ENCODE measurements at places on chromosomes 12 and 14.

GRCh38 chr14:29242755-29243754 lies 476.5 kb downstream of the FOXG1 start:
- no peak overlapping the region for H3K27ac ChIP-seq
- H3K36me3 ChIP-seq, result no peaks in the 10 kb centered on the region
- no peak for DNase-seq
- no peaks in the 10 kb centered on the region for H3K4me1 ChIP-seq

DNA sequence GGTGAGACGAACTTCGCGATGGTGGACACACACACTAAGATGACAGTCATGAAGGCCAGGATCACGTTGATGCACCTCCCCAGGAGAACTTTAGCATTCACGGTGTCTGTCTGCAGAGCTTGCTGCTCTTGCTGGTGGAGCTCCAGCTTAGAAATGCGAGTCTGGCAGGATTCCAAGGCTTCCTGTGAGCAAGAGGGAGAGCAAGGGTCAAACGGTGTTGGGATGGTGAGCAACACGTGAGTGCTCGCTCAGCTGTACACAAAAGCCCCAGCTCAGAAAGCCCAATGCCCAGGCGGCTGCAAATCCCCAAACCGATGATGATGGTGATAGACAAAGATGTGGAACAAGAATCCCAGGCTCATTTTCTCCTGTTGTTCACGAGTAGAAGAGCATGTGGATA lies 78.8 kb downstream of the TMCC3 start:
- H3K27ac ChIP-seq, result no peak overlapping the region
- H3K27me3 ChIP-seq, result no peaks in the 10 kb centered on the region
- no peak overlapping the region for H3K4me3 ChIP-seq
- H3K4me1 ChIP-seq, result no peaks in the 10 kb centered on the region

- H3K36me3 ChIP-seq, result no peaks in the 10 kb centered on the region
- H3K4me1 ChIP-seq, result no peaks in the 10 kb centered on the region
- H3K27me3 ChIP-seq, result no peaks in the 10 kb centered on the region
- no peak overlapping the region for H3K27ac ChIP-seq
- H3K4me3 ChIP-seq, result no peak overlapping the region
Observed at GRCh38 chr12:92703786-92704185, 997 bp downstream of the PLEKHG7 start.

DNA sequence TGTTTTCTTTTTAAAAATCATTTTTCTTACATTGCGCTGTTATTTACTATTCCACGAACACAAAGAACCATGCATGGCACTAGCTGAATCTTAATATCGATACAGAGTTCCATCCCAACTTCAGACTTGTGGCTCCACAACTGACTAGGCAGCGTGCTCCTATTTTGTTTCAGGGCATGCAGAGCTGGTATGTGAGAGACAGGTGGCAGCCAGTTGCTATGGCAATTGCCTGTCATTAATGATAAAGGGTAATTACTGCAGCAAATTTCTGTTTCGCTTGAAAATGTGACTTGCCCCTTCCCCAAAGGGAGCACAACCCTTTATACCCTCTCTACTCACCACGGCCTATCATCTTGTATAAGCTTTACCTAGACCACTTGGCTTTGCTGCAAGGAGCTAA lies 113.1 kb upstream of the G2E3 start:
- no peak overlapping the region for H3K4me3 ChIP-seq
- no peaks in the 10 kb centered on the region for H3K4me1 ChIP-seq
- peaks cover 4% of the 10 kb centered on the region for H3K27me3 ChIP-seq
- no peaks in the 10 kb centered on the region for H3K36me3 ChIP-seq

DNA sequence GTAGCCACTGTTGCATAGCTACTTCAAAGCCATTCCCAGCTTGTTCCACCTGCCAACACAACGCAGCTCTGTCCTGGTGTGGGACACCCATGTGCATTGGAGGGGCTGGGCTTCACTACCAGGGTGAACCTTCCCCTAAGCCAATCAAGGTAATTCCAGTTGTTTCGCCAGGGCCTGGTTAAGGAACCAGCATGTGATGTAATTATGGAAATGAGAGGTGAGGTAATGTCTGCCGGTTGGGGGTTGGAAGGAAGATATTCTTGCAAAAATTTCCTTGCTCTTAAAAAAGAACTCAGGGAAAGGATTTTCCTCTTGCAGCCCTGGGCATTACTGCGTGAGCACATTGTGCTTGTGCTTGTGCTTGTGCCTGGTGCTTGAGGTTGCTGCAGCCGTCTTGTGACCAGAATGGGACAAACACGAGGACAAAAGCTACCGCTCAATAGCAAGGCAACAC lies 14.9 kb downstream of the TUBA1C start:
- H3K27ac ChIP-seq, result no peak overlapping the region
- H3K36me3 ChIP-seq, result peaks cover 3% of the 10 kb centered on the region
- no peak overlapping the region for H3K4me3 ChIP-seq
- no peak for DNase-seq

GRCh38 chr12:105832806-105833205 lies 305.9 kb downstream of the NUAK1 start:
- no peak overlapping the region for H3K27ac ChIP-seq
- no peaks in the 10 kb centered on the region for H3K36me3 ChIP-seq
- DNase-seq, result no peak
- H3K4me3 ChIP-seq, result no peak overlapping the region
- H3K4me1 ChIP-seq, result no peaks in the 10 kb centered on the region

DNA sequence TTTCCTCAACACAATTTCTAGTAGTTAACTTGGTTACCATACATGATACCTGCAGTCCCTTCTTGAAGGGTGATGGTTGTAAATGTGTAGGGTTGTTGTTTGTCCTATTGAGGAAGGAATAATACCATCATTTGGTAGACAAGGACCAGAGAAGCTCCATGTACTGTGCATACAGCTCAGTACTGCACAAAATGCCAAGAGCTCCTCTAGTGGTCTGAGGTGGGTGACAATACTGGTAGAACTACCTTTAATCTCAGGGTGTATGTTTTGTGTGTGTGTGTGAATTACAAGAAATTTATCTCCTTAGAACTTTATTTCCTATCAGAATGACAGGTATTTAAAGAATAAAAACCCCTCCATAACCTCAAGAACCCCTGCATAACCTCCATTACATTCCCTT lies 575.3 kb downstream of the TMTC2 start:
- no peaks in the 10 kb centered on the region for H3K4me1 ChIP-seq
- no peaks in the 10 kb centered on the region for H3K36me3 ChIP-seq
- H3K27me3 ChIP-seq, result no peaks in the 10 kb centered on the region
- H3K27ac ChIP-seq, result no peak overlapping the region
- H3K4me3 ChIP-seq, result no peak overlapping the region
- no peak for DNase-seq

- DNase-seq, result no peak
- H3K36me3 ChIP-seq, result no peaks in the 10 kb centered on the region
- H3K27me3 ChIP-seq, result no peaks in the 10 kb centered on the region
- H3K4me1 ChIP-seq, result peaks cover 17% of the 10 kb centered on the region
Observed at GRCh38 chr14:67510121-67510520, 21.6 kb upstream of the TMEM229B start.

GRCh38 chr12:93996321-93996720 lies 152.1 kb upstream of the PLXNC1 start:
- H3K4me1 ChIP-seq, result no peaks in the 10 kb centered on the region
- no peak overlapping the region for H3K27ac ChIP-seq
- no peaks in the 10 kb centered on the region for H3K36me3 ChIP-seq
- no peak for DNase-seq
- H3K4me3 ChIP-seq, result no peak overlapping the region

GRCh38 chr14:68716698-68717097 lies 76.2 kb downstream of the ZFP36L1 start:
- no peak overlapping the region for H3K4me3 ChIP-seq
- no peaks in the 10 kb centered on the region for H3K27me3 ChIP-seq
- DNase-seq, result no peak
- H3K36me3 ChIP-seq, result no peaks in the 10 kb centered on the region
- peaks cover 33% of the 10 kb centered on the region for H3K4me1 ChIP-seq

DNA sequence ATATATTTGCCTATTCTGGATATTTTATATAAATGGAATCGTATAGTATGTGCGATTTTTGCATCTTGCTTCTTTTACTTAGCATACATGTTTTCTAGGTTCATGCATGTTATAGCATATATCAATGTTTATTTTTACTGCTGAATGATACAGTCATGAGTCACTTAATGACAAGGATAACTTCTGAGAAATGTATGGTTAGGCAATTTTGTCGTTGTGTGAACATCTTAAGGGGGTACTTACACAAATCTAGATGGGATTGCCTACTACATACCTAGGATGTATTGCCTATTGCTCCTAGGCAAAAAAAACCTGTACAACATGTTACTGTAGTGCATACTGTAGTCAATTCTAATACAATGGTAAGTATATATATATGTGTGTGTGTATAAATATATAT lies 8.8 kb downstream of the USP15 start:
- DNase-seq, result no peak
- peaks cover 5% of the 10 kb centered on the region for H3K36me3 ChIP-seq
- no peak overlapping the region for H3K27ac ChIP-seq
- H3K4me3 ChIP-seq, result no peak overlapping the region
- peaks cover 12% of the 10 kb centered on the region for H3K4me1 ChIP-seq
- H3K27me3 ChIP-seq, result no peaks in the 10 kb centered on the region

DNA sequence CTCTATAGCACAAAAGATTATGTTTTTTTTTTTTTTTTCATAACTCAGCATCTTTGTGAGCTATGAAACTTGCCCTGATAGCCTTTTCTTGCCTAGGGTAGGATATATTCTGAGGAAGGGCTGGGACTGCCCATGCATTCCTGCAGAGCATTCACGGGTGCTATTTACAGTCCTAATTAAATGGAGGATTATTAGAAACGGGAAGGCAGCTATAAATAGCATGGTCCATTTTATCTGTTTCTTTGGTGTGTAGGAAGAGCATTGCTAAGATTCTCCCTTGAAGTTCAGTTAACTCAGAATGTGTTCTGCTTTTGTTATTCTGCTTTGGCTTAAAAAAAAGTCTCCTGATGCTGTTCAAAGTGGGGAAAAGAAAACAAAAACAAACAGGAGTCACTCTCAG lies 630.9 kb downstream of the DIO2 start:
- H3K4me1 ChIP-seq, result no peaks in the 10 kb centered on the region
- no peaks in the 10 kb centered on the region for H3K36me3 ChIP-seq
- no peak for DNase-seq
- H3K27ac ChIP-seq, result no peak overlapping the region
- no peak overlapping the region for H3K4me3 ChIP-seq

- no peak overlapping the region for H3K4me3 ChIP-seq
- peaks cover 39% of the 10 kb centered on the region for H3K27me3 ChIP-seq
- peaks cover 34% of the 10 kb centered on the region for H3K36me3 ChIP-seq
Observed at GRCh38 chr12:57236201-57236924, 6.9 kb downstream of the SHMT2 start.

DNA sequence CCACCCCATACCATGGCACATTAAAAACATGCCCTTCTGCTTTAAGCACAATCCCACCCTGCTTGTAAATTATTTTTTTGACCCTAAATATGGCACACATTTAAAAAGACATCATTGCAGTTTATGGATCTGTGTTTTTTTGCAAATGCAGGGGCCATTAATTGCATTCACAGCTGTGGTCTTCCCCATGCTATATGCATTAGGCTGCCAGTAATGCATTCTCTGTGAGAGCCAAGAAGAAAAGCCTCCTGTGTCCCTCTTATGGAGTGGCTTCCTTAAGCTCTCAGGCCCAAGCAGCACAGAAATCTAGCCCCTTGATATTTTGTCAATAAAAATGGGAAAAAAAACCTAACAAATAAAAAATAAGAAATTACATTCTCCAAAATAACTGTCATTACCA lies 20.4 kb upstream of the COCH start:
- H3K4me1 ChIP-seq, result no peaks in the 10 kb centered on the region
- peaks cover 5% of the 10 kb centered on the region for H3K27me3 ChIP-seq
- no peak overlapping the region for H3K4me3 ChIP-seq
- H3K27ac ChIP-seq, result no peak overlapping the region

DNA sequence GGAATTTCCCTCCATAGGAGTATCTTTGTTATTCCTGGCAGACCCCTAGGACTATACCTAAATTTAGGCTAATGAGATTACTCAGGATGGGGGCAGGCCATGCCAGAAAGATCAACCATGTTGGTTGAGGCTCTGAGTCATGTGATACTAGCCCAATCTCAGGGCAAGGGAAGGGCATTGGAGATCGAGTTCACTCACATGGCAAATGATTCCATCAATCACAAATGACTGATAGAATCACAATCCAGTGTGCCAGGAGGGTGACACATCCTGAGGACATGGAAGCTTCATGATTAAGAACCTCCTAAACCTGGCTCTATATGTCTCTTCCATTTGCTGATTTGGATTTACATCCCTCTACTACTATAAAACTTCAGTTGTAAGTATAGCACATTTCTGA lies 182.3 kb downstream of the NTF3 start:
- H3K36me3 ChIP-seq, result no peaks in the 10 kb centered on the region
- no peaks in the 10 kb centered on the region for H3K27me3 ChIP-seq
- no peaks in the 10 kb centered on the region for H3K4me1 ChIP-seq

DNA sequence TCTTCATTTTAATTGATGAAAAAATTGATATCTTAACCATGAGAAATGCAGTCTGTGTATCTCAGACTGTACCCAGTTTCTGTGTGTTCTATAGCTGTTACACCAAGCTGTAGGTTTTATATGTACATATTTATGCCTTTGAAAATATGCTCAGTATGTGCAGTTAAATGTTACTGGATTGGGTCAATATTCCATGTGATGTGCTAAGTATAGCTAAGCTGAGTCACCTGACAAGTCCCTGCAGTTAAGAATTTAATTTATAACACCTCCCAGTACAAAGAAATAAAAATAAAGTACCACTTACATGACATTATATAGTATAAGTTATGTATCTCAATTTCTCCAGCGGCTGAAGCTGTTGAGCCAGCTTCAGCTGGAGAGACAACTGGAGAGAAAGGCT lies 984.0 kb downstream of the GALC start:
- no peak overlapping the region for H3K4me3 ChIP-seq
- H3K27me3 ChIP-seq, result no peaks in the 10 kb centered on the region
- no peak for DNase-seq
- no peak overlapping the region for H3K27ac ChIP-seq
- H3K36me3 ChIP-seq, result no peaks in the 10 kb centered on the region
- no peaks in the 10 kb centered on the region for H3K4me1 ChIP-seq

- DNase-seq, result no peak
- no peaks in the 10 kb centered on the region for H3K27me3 ChIP-seq
- no peaks in the 10 kb centered on the region for H3K4me1 ChIP-seq
- no peaks in the 10 kb centered on the region for H3K36me3 ChIP-seq
Observed at GRCh38 chr12:106089935-106090334, 48.8 kb downstream of the NUAK1 start.

DNA sequence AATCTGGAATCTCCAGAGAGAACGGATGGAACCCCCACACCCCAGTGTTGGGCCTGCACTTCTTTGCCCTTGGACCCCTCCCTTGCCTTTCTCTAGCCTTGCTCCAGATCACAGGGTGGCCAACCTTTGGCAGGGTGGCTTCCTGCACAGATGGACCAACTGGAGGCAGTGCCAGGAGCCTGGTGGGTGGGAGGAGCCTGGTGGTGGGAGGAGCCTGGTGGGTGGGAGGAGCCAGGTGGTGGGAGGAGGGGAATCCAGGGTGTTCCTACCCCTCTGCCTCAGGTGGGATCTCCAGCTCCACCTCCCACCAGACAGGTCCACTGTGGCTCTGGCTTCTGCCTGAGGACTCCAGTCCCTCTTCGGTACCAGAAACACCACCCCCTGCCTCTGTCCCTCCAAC lies 15.0 kb upstream of the ORAI1 start:
- H3K4me1 ChIP-seq, result peaks cover 14% of the 10 kb centered on the region
- DNase-seq, result peak; percentile 7
- H3K4me3 ChIP-seq, result no peak overlapping the region

Data from CD4-positive, alpha-beta T cell (primary cell).